ENCODE measurements at places on chromosomes 4 and X.

GRCh38 chrX:123087326-123087725 lies 96.8 kb upstream of the GRIA3 start:
- DNase-seq, result no peak

- DNase-seq, result no peak
Observed at GRCh38 chrX:63327788-63328187, 23.3 kb downstream of the SPIN4 start.

DNA sequence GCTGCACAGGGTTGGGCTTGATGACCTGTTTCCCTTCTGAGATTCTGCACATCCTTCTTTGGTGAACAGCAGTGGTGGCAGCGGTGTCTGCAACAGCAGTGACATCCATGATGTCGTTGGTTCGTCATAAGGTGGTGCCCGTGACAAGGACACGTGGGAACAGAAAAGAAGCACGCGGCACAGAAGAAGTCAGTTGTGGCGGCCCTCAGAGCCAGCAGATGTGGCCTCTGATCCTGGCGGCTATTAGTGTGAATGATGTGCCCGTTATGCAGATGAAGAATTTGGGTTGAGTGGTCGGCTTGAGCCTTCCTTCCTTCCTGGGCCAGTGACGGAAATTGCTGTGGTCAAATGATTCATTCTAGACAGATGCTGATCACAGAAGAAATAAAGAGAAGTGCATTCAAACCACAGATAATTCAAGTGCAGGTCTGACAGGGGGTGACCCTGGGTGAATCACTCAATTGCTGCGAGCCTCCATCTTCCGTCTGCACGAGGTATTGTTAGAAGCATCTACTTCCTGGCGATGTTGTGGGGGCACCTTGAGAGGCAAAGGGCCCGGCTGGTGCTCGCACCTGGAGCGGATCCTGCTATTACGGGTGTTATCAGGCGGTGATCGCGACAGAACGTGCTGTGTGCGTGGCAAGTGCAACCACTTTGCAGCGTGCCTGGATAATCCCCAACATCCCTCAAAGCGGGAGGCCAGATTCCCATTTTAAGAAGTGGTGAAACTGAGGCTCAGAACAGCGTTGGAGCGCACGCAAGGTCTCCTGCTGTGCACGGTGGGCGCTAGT lies 215.2 kb upstream of the PSAPL1 start:
- DNase-seq, result peak; percentile 99

- no peak for DNase-seq
Observed at GRCh38 chr4:75895744-75896314, 6.4 kb downstream of the PPEF2 start.

DNA sequence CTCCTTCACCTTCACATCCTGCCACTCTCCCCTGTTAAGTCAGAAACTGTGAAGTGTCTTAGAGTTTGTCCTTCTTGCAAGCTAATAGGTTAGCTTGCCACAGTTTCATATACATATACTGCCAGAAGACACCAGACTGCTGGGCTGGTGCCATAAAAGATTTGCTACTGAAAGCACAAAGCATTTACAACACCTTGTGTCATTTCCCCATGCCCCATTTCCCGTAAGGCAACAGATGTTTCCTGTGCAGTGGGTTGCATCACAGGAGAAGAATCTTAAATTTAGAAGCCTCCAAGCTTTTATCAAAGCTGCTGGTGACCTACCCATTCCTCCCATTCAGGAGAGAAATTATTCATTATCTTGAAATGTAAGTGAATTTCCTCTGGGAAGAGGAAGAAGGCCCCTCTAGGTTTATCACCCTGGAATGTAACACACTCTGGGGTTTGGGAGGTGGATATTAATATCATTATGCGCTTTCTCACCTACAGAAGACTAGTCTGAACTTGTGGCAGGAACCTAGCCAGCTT lies 34.5 kb upstream of the RAB33B start:
- DNase-seq, result peak; percentile 74

DNA sequence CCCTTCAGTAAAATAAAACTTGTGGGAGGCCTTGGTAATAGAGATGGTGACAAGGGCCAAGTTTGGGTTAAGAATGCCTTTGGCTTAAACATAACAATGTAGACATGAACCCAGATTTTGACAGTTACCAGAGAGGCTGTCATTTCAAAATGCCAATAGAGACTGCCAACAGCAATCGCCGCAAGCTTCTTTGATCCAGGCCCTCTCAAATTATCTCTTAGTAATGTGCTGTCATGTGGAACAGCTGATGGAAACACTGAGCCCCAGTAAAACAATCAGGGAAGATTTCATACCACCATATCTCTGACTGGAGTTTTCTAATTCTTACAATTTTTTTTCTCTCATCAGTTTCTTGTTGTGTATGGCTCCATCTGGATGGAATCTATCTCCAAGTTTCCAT lies 80.5 kb downstream of the ZNF330 start:
- DNase-seq, result no peak

- DNase-seq, result no peak
Observed at GRCh38 chr4:168695288-168695687, 198.4 kb downstream of the PALLD start.

GRCh38 chrX:74211911-74212310 lies 92.1 kb upstream of the ZCCHC13 start:
- DNase-seq, result no peak

GRCh38 chr4:81471298-81471587 lies 464 bp downstream of the RASGEF1B start:
- no peak for DNase-seq

GRCh38 chr4:150782311-150782710 lies 200.4 kb downstream of the MAB21L2 start:
- no peak for DNase-seq

DNA sequence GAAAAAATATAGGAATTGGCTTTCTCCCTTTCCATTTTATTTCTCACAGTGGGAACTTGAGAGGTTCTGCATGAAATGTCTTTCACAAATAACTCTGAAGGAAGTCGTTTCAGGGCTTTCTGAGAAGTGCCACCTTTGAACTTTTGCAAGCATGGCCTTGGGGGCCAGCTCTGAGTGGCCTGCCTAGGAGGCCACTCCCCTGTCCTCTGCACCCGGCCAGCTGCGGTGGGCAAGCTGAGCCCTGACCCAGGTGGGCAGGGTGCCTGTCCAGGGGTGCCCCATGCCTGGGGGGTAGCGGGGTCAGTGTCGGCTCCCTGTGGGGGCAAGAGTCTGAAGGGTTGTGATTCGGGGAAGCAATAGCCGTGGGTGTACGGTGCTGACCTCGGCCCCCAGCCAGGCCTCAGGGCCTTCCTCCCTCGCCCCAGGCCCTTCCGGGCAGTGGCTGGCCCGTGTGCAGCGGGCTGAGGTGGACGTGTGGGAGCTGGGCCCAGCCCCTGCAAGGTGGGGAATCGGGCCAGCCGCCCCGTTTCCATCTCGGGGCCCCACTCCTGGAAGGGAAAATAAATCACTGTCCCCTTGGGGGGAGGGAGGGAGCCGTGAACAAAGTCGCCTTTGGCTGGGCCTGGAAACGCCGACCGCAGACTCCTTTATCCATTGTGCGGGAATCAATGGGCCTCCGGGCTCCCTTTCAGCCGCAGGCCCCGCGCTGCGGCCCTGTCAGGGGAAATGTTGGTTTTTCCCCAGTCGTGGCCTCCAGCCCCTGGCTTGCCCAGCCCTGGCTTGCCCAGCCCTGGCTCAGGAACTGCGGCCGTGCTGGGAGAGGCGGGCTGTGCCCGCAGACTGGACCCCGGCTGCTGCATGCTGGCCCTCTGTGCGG lies 3.1 kb downstream of the FGFRL1 start:
- no peak for DNase-seq

DNA sequence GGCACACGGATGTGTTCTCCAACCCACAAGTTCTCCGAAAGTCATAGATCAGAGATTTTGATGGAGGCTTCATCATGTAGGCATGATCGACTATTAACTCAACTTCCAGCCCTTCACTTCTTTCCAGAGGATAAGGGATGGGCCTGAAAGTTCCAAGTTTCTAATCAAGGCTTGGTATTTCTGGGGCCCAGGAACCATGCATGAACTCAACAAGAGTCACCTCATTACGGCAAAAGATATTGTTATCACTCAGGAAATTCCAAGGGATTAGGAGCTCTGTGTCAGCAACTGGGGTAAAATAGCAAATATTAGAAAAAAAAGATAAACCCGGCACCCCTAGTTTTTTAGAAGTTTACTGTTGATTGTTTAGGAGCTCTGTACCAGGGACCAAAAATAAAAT lies 240.1 kb upstream of the PPP1R2C start:
- no peak for DNase-seq

GRCh38 chrX:9088896-9089295 lies 55.0 kb upstream of the FAM9B start:
- no peak for DNase-seq

DNA sequence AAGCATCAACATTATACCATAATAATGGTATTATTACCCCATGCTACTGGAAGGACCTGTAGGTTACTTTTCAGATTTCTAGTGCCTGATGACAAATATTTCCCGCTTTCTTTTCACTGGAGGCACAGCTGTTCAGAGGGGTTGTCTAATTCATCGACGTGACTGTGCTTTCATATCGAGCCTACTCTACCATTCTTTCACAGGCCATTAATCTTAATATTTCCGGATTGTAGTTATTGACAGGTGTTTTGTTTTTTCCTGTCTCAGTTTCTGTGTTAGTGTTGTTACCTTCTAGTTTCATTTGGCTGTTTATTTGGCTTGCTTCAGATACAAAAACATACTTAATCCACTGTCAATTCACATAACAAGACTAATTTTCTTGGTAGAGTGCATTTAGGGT lies 330.9 kb downstream of the SPOCK3 start:
- no peak for DNase-seq

- no peak for DNase-seq
Observed at GRCh38 chr4:70008771-70009170, 13.0 kb downstream of the STATH start.

GRCh38 chr4:158873795-158874401 lies 105.1 kb downstream of the FNIP2 start:
- peak; percentile 93 for DNase-seq

GRCh38 chr4:25290490-25291067 lies 22.0 kb upstream of the ZCCHC4 start:
- DNase-seq, result no peak

GRCh38 chrX:119155416-119156035 lies 27.9 kb upstream of the KIAA1210 start:
- DNase-seq, result peak; percentile 38

- no peak for DNase-seq
Observed at GRCh38 chr4:7498446-7499200, 63.9 kb upstream of the PSAPL1 start.

DNA sequence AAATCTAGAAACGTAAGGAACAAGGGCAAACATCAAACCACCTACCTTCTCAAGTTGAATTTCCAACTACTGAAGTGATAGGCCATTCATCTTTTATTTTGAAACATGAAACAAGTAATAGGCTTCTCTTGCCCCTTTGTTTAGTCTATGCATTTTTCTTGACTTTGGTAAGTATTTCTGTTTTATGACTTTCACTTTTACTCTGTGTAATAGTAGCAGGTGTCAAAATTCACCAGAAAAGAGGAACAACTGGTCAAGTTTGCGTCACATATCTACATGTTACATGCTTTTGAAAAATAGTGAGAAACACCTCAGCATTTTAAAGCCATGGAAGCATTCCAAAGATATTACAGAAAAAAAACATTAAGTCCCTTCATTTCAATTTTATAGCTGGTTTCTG lies 157.1 kb upstream of the FTHL17 start:
- DNase-seq, result no peak
